SHP77 (cell line): ENCODE measurements at places on chromosomes 6 and 20.
A peak's percentile ranks its signal among the peaks of the same experiment; 100 is the strongest.

GRCh38 chr20:50151034-50151743, 2.3 kb downstream of the PEDS1 start:
- no peak for DNase-seq

DNA sequence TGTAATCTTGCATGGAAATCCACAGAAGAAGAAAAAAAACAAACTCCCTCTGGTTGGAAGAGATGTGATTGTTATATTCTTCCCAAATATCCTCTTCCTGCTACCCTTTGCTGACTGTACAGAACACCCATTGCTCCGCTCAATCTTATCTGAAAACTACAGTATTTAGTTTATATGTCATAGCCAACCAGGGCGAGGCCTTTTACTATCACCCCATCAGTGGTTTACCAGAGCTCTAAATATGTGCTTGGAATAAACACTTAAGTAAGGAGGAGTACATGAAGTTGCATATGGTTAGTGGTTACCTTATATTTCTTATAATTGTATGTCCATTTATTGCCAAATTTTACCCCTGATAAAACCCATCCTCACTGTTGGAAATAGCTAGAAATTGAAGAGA, 12.2 kb downstream of the PRL start:
- DNase-seq: no peak

DNA sequence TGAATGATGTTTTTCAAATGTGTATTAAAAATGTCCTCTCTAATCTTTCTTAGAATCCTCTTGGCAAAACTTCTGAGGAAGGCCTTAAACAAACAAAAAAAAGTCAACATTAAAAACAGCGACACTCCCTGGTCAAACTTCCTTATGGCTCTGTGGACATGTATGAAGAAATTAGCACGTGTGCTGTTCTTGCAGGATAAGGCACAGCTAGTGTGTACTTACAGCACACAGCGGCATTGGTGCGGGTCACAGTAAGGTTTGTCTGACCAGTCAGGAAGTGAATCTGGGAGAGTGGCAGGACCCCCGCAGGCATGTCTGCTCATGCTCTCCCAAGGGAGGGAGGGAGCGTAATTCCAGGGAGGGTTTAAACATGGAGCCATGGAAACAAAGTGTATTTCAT, 38.8 kb downstream of the SLC22A1 start:
- DNase-seq: no peak

- no peak for DNase-seq
These were observed 39.6 kb downstream of the HLA-F start for GRCh38 chr6:29762781-29763214.

- DNase-seq: peak; percentile 32
These were observed 525 bp upstream of the MAK start for GRCh38 chr6:10838794-10839333.

- no peak for DNase-seq
These were observed 489.5 kb downstream of the CBLN4 start for GRCh38 chr20:55515832-55516231.

DNA sequence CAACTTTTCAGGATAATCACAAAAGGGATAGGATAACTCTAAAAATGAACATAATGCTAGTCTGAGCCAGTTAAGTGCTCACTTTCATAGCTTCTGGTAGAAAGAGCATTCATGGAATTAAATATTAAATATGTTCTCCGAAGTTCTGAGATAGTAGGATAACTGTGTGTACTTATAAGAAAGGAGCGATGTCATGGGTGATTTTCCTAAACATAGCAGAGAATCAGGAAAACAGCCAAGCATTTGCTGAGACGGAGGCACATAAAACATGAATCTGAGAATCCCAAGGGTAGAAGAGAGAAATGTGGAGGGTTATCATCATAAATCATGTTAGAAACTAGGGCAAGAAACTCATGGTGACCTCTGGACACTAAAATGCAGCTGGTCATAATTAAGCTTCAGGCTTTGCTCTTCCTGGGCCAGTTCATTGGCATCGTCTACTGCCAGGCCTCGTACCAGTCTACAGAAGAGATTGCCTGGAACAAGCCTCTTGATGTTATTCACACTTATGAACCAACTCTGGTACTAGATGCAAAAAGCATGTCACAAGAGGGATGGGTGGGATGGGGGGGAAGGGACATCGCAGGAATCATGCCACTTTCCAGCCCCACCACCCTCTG, 436.6 kb downstream of the PRKN start:
- DNase-seq: no peak

DNA sequence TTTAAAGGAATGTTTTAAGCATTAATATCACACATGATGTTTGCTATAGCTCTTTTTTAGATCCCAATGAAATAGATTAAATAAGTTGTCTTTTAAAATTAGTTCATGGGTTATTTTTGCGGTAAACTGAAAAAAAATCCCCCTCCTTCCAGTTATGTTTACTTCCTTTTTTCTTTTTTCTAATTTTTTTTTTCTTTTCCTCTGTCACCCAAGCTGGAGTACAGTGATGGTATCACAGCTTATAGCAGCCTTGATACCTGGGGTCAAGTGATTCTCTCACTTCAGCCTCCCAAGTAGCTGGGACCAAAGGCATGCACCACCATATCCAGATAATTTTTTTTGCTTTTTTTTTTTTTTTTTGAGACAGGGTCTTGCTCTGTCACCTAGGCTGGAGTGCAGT, 17.8 kb upstream of the SCAF8 start:
- no peak for DNase-seq

DNA sequence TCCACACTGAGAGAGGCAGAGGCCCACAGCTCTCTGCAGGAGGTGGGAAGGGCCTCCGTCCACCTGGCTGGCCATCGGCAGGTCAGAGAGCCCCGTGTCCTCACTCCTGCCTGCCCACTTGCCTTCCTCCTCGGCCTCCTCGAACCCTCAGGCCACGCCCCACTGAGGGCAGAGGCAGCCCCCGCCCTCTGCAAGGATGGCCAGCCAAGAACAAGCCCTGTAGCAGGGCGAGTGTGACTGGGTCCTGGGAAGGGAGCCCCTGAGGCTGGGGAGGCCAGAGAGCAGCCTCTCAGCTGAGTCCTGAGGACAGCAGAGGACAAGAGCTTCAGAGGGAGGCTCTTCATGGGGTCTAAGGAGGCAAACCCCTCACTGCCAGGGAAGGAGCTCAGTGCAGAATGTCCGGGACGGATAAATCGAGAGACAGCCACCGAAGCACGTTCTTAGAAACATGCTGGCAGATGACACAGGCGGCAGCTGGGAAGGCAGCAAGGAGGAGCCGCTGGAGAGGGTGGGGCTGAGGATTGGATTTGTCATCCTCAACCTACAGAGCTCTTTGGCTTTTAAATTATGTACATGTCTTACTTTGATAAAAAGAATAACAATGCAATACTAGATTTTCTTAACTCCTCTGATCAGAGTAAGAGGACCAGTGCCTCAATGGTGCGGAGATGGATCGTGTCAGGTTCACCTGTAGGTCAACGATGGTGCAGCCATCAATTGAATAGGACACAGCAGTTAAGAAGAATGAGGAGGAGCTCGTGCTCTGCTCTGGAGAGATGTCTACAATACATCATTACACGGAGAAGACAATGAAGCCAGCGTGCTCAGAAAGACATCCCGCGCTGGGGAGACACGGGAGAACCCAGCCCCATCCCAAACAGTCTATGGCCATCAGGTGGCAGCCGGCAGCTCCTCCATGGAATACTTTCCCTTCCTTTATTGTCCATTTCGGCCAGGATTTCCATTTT, 53.0 kb downstream of the GNAS-AS1 start:
- DNase-seq: no peak

GRCh38 chr20:51360451-51361201, 181.9 kb downstream of the NFATC2 start:
- DNase-seq: no peak

DNA sequence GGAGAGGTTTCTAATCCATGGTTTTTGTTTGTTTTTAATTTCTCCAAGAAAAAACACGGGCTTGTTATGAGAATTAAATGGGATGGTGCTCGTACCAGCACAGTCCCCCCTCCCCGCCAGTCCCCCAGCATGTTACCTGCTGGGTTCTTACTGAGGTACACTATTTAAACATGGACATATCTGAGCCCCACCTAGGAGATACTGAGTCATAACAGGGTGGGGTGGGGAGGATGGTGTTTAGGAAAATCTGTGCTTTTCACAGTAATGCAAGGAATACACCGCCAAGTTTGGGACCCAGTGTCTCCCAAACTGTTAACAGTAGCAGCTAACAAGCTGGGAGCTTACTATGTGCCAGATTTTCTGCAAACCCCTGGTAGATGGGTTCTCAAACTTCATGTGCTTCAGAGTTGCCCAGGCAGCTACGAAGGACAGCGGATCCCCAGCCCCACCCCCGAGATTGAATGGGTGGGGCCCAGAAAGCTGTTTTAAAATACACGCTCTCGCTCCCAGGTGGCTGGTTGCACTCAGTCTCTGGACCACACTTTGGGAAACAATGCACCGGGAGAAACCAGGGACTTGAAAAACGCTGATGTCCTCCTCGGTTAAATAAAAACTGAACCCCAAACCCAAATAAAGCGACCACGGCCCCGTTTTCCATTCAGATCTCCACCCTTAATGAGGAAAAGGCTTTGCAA, 995 bp downstream of the ZFP64 start:
- no peak for DNase-seq

DNA sequence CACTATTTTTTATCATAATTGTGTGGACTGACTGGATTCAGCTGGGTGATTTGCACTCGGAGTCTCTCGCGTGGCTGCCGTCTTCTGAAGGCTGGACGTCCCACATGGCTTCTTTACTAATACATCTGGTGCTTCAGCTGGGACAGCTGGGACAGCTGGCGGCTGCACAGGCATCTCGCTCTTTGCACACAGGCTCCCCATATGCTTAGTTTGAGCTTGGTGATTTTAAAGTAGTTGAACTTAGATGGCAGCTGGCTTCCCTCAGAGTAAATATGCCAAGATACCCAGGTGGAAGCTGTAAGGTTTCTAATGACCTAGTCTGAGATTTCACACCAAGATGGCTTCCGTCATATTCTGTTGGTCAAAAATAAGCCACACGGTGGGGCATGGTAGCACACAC, 38.7 kb upstream of the PPP1R3G start:
- no peak for DNase-seq

DNA sequence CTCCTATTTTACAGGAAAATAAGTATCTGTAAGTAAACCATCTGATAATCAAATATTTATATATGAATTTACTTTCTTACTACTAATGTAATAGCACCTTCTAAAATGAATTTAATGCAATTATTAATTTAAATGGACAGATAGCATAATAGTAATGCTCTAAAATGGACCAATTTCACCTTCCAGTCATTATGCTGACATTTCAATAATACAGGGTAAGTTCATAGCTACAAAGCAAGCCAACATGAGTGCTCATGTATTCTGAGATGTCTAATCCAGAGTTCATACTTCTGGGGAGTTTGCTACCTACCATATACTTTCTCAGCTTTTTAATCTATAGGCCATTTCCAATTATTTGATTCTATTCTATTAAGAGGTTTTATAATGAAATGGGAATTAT, 11.6 kb downstream of the ENPP5 start:
- no peak for DNase-seq

- no peak for DNase-seq
These were observed 37.1 kb upstream of the PROKR2 start for GRCh38 chr20:5353624-5354496.

DNA sequence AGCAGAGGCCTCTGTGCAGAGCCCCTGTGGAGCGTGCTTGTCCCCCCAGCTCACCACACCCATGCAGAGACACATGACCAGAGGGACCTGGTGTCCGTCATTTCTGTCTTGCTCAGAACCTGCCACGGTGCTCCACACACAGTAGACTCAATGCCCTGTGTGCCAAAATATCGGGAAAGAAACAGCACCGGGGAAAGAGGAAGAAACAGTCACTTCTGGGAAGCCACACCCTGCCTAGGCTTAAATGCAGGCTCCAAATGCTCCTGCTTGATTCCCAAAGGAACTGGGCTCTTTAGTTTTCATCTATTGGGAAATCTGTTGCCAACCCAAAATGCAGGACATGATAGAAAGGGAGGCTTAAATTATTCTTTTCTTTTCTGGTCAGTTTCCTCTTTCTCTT, 503.9 kb downstream of the CD83 start:
- DNase-seq: no peak

GRCh38 chr6:154353626-154354025, 3.0 kb downstream of the IPCEF1 start:
- no peak for DNase-seq

- no peak for DNase-seq
These were observed 1.3 kb downstream of the GUCA1B start for GRCh38 chr6:42193491-42193894.

GRCh38 chr6:5950361-5950785, 56.4 kb downstream of the NRN1 start:
- DNase-seq: no peak

- DNase-seq: no peak
These were observed 131.3 kb downstream of the CEBPB start for GRCh38 chr20:50321797-50322480.

GRCh38 chr6:67971812-67972211, 663.3 kb upstream of the ADGRB3 start:
- no peak for DNase-seq

DNA sequence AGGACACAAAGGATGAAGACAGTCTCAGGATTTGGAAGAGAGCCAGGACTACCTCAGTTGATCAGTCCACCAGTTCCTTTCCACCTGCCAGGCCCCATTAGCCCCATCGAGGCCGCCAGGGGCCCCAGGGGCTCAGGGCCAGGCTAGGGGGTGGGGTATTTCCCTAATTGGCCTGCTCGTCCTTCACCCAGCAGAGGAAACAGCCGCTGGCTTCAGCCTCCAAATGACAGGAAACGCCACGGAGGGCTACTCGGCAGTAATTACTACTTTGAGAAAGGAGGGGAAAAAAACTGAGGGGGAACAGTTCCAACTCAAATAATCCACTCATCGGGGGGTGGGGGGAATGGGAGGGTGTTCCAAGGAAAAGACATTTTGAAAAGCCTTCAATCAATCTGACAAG, 42.7 kb downstream of the MAFB start:
- no peak for DNase-seq

DNA sequence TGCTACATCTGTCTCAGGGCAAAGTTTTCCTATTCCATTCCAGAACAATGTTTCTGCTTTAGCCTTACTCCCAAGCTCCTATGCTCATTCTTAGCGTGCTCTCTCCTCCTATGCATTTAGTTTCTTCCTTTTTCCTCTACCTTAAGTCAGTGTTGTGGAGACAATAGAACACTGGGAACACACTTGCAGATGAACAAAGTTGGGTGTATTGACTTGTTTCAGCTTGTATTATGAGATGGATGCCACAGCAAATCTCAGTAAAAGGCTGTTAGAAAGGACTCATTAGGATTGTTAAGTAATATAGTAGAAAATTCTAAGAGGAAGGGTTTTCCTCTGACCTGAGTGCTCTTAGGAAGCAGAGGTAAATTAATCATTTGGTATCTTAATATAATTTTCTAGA, 48.4 kb downstream of the BMP5 start:
- no peak for DNase-seq

DNA sequence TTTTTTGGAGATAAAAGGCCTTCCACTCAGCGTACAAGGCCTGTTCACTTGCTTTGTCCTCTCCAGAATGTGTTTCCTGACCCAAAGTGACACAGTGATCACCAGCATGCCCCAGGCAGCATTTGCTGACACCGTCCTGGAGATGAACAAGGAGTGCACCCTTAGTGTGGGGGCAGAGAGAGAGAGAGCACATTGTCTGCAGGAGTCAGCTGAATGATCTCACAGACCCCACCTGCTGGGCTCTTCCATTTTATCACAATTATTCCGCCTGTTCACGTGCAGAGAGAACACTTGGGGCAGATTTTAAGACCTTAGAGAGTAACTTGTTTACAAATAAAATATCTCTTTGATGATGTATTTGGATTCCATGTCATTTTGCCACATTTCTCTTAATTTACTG, 22.4 kb upstream of the MAS1L start:
- no peak for DNase-seq

GRCh38 chr20:49811825-49812506, 662 bp upstream of the SLC9A8 start:
- DNase-seq: no peak
